ENCODE measurements at places on chromosomes 12 and 14. TPM values are rescaled to one million over a fixed set of nuclear protein-coding genes. Genes with fewer than 3 reads are reported as not detected.

SPRYD3 gene
- 48.6 TPM for total RNA-seq

GPRC5D gene
- not detected for total RNA-seq

EPYC gene
- not detected for total RNA-seq

GDF3 gene
- total RNA-seq = not detected

GRCh38 chr14:56896922-56897321, 86.6 kb upstream of the OTX2 start:
- H3K27me3 ChIP-seq = no peaks in the 10 kb centered on the region
- H3K4me3 ChIP-seq = no peak overlapping the region
- no peak overlapping the region for H3K27ac ChIP-seq
- H3K4me1 ChIP-seq = no peaks in the 10 kb centered on the region

GRCh38 chr12:82873951-82874350, 187.2 kb downstream of the TMTC2 start:
- no peaks in the 10 kb centered on the region for H3K36me3 ChIP-seq
- no peak overlapping the region for H3K4me3 ChIP-seq
- H3K4me1 ChIP-seq = no peaks in the 10 kb centered on the region
- no peaks in the 10 kb centered on the region for H3K27me3 ChIP-seq
- H3K27ac ChIP-seq = no peak overlapping the region
- no peak for DNase-seq

DNA sequence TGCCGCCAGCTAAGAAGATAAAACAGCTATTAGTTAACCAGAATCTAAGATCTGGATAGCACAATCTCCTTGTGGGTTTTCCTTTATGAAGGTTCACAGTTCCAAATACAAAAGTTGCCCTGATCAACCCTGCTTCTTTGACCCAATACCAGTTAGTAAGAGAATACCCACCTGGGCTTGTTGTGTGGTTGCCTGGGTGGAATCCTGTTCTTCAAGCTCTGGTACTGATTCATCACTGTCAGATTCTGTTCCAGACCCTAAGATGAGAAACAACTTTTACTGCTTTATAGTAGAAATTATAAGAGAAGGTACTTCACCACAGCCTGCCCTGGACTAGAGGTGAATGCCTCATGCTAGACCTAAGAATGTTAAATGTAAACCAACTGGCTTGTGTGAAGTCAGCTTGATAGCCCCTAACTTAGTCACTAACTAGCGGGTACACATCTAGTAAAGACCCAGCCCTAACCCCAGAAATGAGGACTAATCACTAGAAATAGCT, 10.6 kb downstream of the NACA start:
- peaks cover 39% of the 10 kb centered on the region for H3K36me3 ChIP-seq
- no peak overlapping the region for H3K4me3 ChIP-seq
- no peak overlapping the region for H3K27ac ChIP-seq
- DNase-seq = no peak
- no peaks in the 10 kb centered on the region for H3K4me1 ChIP-seq

GRCh38 chr14:81765651-81766275, 232.1 kb upstream of the SEL1L start:
- no peak overlapping the region for H3K27ac ChIP-seq
- no peak overlapping the region for H3K4me3 ChIP-seq
- no peak for DNase-seq
- no peaks in the 10 kb centered on the region for H3K36me3 ChIP-seq

Data from ascending aorta (tissue), 2 donors.